ENCODE measurements at places on chromosomes 12 and 14. TPM values are rescaled to one million over a fixed set of nuclear protein-coding genes. Genes with fewer than 3 reads are reported as not detected.

Gene LIN7A
- 0.92 TPM for total RNA-seq

Gene NELL2
- not detected for total RNA-seq

Gene MYH6
- not detected for total RNA-seq

Gene AMDHD1
- not detected for total RNA-seq

Gene KRT2
- total RNA-seq = not detected

Gene RNU6-7
- total RNA-seq = not detected

Gene MUCL1
- total RNA-seq = not detected

Gene WSB2
- 129 TPM for total RNA-seq

Gene MANSC4
- not detected for total RNA-seq

Gene TBC1D30
- 2.0 TPM for total RNA-seq

Gene KRT6C
- total RNA-seq = not detected

Gene OAS2
- total RNA-seq = not detected

Gene MYBPC1
- not detected for total RNA-seq

Gene SMIM41
- not detected for total RNA-seq

Gene TAS2R31
- total RNA-seq = 1.7 TPM

Gene KCNC2
- not detected for total RNA-seq

Gene BCL11B
- 0.17 TPM for total RNA-seq

Gene FLVCR2
- 1.7 TPM for total RNA-seq

Gene COX6A1
- total RNA-seq = 300 TPM

Data from chondrocyte (in vitro differentiated cells).